Hematopoietic multipotent progenitor cell treated with erythropoietin and hydrocortisone succinate and interleukin-3 and kit ligand, for 6 days (in vitro differentiated cells): ENCODE measurements at places on chromosomes 13 and 19.

GRCh38 chr13:25088562-25089221 lies 7.2 kb upstream of the PABPC3 start:
- no peak for DNase-seq

DNA sequence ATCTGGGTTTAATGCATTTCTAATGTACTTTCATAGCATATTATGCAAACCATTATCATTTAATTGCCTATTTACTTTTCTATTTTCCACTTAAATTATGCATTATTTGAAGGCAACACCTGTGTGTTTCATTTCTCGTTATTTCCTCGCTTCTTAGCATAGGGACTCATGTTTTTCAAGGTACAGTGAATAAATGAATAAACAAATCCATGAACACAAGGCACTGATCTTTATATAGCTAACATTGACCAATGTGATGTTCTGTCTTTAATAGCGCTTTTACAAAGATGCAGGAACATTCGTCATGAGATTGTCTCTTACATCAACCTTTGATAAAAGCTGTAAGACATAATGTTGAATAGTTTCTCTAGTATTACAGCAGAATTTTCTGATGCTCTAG lies 121.2 kb downstream of the B3GLCT start:
- no peak for DNase-seq

- DNase-seq = no peak
These were observed 389.8 kb downstream of the NDFIP2 start for GRCh38 chr13:79870766-79871165.

DNA sequence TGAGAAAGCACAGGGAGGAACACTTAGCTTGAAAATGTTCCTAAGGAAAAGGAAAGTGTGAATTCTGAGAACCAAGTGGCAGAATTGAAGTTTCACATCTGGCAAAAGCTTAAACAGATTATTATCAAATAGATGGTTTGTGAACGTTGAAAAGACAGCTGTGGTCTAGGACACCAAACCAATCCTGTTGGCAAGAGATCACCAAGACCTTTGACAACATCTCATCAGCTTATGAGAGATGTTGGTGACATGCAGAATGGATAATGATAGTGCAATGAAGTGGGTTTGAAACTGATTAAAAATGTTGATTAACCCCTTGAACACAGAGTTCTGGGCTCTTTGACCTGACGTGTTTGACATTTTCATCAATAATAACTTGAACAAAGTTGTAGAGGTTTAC lies 74.6 kb upstream of the GPR183 start:
- peak; percentile 48 for DNase-seq

- no peak for DNase-seq
These were observed 21.2 kb downstream of the ZNF829 start for GRCh38 chr19:36894849-36895383.

GRCh38 chr19:44685877-44686276 lies 13.1 kb upstream of the CEACAM16 start:
- no peak for DNase-seq

DNA sequence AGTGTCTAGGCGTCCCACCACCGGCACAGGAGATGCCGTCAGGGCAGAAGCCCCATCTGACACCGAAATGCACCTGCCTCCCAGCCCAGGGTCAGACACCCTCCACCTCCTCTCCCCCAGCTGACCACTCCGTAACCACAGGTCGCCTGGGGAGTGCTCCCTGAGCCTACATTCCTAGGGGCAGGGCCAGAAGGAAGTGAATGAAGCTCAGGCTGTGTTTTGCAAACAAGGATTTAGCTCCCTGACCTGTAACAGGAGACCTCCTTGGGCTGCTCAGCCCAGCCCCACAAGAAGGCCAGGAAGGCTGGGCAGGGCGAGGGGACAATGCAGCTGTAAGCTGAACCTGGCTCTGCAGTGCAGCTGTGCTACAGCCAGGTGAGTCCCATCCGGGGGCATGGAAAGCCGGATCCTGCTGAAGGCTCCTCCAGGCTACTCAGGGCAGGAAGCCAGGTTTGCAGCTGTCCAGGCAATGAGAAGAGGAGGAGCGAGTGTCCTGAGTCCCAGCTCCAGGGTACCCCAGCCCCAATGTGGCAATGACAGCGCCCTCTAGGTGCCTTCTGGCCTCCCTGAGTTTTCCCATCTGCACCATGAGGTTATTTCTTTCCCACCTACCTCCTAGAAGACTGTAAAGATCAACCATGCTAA lies 42.1 kb downstream of the RHPN2 start:
- DNase-seq = no peak

DNA sequence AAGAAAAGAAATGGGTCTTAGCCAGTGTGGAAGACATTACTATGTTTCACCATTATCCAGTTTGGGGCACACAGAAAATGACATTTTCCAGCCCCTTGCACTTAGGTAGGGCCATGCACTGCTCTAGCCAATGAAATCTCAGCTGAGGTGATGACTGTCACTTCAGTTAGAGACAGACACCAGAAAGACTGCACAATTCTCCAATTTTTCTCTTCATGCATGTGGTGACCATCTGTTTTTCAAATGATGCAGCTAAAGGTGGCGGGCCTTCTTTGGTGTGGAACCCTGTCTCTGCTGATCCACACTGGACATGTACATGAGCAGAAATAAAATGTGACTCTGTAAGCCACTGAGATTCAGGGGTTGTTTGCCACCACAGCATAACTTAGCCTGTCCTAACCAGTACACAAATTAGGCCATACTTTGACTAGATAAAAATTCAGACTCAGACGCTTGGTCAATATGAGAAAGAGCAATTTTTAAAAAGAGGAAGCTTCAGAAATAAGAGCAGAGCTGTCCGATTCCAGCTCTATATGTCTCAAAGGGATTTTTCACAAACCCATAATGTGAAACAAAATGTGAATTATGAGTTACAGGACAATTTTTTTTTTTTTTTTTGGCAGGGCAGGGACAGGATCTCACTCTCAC lies 6.7 kb downstream of the ZNF565 start:
- DNase-seq = no peak

DNA sequence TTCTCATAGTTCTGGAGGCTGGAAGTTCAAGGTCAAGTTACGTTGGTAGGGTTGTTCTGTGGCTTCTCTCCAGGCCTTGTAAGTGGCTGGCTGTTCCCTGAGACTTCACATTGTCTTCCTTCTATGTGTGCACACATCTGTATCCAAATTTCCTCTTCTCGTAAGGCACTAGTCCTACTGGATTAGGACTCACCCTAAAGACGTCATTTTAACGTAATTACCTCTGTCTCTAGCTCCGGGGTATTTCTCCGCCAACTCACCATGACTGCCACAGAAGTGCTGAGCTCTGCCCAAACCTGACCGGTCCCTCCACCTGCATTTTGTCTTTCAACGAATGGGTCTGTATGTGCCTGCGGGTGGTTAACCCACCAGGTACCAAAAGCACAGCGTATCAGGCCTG lies 8.7 kb upstream of the SYDE1 start:
- DNase-seq = no peak

DNA sequence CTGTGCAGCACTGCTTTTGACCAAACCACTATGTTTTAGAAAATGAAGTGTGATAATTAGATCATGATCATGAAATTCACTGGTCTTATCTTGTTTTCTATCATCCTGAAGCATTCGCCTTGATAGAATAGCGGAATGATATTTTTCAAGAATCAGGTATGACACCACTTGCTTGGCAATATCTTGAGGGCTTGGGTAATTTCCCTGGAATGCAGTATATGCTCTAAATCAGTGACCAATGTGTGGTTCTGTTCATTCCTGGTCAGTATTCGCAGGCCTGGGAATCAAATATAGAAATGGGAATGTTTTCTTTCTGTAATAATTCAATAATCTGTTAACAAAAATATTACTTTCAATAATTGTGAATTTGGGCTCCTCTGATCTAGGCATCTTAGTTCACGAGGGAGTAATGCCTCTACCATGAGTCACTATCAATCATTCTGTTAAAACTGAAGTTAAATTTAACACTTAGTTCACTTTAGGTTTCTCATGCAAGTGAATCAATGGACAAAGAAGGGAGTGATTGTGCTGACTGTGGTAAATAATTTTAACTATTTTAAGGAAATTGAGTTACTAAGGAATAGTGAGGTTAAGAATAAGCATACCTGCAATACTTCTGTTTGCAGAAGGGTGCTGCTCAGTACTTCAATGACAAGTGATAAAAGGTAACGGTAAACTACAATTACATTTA lies 137.9 kb downstream of the PCDH20 start:
- no peak for DNase-seq

- no peak for DNase-seq
These were observed 5.0 kb upstream of the ZNF765 start for GRCh38 chr19:53389978-53390377.

DNA sequence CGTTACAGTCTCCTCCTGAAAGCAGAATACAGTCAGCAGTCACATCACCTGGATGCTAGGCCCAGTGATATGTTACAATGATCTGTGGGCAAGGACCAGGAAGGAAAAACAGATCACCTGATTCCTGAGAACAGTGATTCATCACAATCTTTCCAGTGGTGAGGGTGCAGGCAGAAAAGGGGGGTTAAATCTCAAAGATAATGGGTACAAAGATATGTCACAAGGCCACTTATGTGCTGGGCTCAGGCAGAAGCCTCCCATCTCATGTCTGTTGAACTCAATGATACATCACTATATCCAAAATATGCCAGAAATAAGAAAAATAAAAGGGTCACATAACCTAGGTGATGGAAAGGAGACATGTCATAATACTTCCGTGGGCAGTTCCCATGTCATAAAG lies 10.8 kb upstream of the ZNF91 start:
- no peak for DNase-seq

GRCh38 chr19:10742476-10742875 lies 24.6 kb downstream of the DNM2 start:
- no peak for DNase-seq

GRCh38 chr13:26880735-26881134 lies 120.1 kb upstream of the GPR12 start:
- DNase-seq = no peak

GRCh38 chr13:50129081-50129705 lies 113.9 kb downstream of the KCNRG start:
- no peak for DNase-seq

DNA sequence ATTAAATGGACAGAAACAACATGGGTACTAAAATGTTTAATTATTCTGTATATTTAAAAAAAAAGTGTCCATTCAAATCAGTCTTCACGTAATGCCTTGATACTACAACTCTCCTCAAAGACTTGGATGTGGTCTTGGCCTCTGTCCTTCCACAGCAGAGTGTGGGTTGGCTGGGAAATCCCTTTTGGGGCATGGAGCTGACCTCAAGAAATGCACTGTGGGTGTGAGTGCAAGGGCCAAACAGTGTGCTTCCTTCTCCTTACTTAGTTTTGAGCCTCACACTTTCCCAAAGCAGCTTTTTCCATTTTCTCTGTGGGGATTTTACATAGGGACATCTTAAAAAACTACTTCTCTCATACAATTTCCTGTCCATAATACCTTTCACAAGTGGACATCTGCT lies 607.4 kb downstream of the EFNB2 start:
- no peak for DNase-seq

DNA sequence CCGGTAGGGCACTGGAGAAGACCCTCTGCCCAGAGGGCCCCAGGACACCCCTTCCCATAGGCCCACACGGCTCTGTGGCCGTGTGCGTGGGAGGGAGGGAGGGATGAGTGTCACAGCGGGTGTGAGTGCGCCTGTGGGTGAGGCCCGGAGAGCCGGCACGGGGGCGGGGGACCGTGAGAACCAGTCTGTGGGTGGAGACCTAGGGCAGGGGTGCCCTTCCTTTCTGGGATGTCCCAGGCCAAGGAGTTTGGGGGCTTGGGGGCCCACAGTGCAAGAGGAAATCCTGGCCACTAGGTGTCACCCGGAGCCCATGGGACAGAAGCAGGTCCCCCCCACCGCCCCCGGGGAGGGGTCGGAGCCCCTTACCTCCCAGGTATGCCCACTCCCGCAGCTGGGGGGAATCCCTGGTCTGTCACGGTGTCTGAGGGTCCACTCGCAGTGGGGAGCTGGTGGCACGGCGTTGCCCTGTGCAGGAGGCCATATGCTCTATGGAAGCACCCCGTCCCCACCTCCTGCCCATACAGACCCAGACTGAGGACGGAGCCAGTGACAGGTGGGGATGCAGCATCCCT lies 16.0 kb upstream of the SLC7A10 start:
- peak; percentile 51 for DNase-seq

- DNase-seq = no peak
These were observed 44.1 kb upstream of the MEDAG start for GRCh38 chr13:30861836-30862467.

DNA sequence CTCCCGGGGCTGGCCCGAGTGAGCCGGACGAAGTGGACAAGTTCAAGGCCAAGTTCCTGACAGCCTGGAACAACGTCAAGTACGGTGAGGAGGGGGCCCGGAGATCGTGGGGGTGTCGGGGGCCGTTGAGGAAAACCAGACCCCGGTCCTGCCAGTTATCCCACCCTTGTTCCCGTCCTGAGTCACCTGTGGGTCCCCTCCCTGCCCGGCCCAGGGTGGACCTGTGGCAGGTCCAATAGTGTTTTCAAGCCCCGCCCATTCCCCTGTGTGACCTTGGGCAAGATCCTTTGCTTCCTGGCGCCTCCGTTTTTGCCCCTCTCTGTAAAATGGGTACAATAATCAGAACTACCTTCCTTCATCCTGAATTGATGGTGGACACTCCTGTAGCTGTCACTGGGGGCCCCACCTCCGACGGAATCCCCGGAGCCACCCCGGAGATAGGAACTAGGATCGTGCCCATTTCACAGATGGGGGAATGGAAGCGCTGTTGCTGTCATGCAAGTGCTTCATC lies 593 bp downstream of the ATG4D start:
- DNase-seq = peak; percentile 70

DNA sequence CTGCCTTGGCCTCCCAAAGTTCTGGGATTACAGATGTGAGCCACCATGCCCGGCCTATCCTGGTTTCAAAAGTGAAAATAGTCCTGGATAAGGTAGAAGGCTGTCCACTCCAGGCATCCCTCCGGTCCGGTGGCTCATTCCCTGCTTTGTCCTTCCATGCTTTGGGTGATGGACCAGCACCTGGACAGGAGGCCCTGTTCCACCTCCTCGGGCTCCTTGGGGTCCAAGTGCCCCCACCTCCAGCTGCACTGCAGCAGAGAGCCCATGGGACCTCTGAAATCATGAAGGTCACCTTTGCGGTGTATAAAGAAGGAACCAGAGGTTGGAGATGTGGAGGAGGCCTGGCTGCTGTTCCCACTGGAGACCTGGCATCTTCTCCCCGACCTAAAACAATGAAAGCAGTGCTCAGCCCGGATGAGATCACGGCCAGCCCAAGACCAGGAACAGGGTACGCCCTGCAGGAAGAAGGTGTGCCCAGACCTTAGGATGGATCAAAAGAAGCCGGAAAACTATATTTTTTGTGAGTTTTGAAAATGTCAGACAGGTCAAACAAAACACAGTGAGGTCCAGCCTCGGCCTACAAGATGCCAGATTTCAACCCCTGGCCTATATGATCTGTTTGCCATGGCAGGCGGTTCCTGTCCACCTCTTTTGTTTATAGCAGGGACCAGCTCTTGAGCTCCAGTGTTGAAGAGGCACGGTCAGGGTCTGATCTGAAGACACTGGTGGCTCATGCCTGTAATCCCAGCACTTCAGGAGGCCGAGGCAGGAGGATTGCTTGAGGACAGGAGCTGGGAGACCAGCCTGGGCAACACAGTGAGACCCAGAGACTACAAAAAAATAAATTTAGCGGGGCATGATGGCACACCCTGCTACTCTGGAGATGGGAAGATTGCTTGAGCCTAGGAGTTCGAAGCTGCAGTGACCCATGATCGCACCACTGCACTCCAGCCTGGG lies 5.8 kb downstream of the LSR start:
- DNase-seq = no peak

- DNase-seq = no peak
These were observed 13.3 kb downstream of the C3 start for GRCh38 chr19:6707011-6707657.
